B cell (primary cell): ENCODE measurements at places on chromosomes 13 and 19. TPM values are rescaled to one million over a fixed set of nuclear protein-coding genes. Genes with fewer than 3 reads are reported as not detected.

DNA sequence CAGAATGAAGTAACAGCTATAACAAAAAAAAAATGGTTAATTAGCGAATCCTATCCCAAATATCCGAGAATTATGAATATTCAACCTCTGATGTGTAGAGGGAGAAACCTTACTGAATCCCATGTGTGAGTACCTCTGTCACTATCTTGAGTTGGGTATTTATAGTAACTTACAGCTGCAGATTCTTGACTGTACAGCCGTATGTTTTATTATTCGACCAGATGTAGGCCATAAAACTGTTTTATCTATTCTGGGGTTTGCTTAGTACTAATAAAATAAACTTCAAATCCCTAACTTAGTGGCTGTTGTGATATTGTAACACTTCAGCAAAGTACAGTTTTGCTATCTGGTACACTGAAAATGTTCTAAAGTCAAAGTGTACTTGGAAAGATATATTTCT lies 120.0 kb downstream of the EFNB2 start:
- DNase-seq: no peak

- DNase-seq: no peak
These were observed 569.9 kb downstream of the UQCRFS1 start for GRCh38 chr19:28642787-28643683.

- DNase-seq: no peak
These were observed 424.9 kb downstream of the PCDH17 start for GRCh38 chr13:58056426-58056825.

MEDAG gene
- 0.12 TPM in 1 of 2 replicates, not detected in the other for polyA plus RNA-seq

CALR3 gene
- not detected in 2 replicates for polyA plus RNA-seq
